NCI-H226 (cell line): ENCODE measurements at places on chromosomes 12 and 14.
A peak's percentile ranks its signal among the peaks of the same experiment; 100 is the strongest.

DNA sequence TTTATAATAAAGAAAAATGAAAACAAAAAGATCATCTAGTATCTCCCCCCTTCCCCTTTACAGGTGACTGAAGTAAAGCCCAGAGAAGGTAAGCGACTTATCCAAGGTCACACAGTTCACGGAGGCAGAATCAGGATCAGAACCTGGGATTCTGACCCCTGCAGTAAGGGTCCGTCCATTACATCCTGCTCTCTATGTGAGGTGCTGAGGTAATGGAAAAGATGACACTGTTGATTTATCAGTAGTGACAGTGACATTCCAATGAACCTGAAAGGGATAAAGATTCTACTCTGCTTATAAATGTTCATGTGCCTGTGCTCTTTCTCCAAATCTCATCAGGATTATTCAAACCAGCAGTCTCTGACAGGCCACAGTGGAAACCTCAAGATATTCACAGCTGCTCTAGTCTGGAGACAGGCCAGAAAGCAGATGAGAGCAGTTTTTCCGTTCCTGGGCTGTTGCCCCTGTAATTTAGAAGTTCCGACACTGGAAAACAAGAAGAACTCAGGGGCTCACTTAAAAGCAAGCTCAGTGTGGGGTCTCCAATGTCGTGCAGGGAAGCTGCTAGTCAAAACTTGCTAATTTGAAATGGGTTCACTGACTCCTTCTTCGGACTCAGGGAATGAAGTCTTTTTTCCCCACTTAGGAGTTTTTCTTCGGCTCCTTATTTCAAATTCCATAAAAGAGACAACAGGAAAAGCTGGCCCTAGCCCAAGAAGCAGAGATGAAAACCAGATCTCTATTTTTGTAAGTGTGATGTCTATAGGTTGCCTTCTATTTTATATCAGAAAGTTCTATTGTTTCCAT is 131.8 kb upstream of the EEA1 start:
- DNase-seq, result no peak

- peak; percentile 60 for DNase-seq
Observed at GRCh38 chr14:59254911-59255545, 66.6 kb downstream of the DAAM1 start.

DNA sequence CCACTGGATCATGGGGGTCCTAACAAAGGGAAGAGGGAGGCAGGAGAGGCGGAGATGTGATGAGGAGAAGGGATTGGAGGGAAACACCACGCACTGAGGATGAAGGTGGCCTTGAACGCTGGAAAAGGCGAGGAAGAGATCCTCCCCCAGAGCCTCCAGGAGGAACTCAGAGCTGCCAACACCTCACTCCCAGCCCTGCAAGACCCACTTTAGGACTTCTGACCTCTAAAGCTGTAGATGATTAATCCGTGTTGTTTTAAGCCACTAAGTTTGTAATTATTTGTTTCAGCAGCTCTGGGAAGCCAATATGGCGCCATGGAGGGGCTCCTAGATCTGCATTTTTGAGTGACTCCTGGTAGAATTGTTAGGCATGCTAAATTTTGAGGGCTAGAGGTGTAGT is 74.6 kb upstream of the CEP83 start:
- DNase-seq, result no peak

GRCh38 chr14:69154779-69155178 is 1.9 kb upstream of the DCAF5 start:
- no peak for DNase-seq

GRCh38 chr14:62179367-62180018 is 417.3 kb downstream of the SNAPC1 start:
- peak; percentile 60 for DNase-seq

DNA sequence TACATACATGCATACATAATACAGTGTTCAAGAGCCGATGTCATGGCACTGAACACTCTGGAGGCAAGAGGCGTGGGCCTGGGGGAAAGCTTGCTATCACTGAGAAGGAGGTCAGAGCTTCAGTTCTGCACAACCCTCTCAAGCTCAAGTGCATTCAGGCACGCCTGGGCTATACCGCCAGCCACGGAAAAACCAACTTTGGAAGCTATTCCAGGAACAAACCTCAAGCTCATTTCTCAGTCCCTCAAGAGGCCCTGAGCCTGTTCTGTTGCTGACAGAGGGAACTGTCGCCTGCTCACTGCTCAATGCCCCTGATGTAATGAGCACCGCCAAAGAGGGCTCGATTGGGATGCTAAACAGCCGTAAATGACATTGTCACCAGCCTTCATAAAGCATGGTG is 9.2 kb downstream of the NOS1 start:
- DNase-seq, result no peak

DNA sequence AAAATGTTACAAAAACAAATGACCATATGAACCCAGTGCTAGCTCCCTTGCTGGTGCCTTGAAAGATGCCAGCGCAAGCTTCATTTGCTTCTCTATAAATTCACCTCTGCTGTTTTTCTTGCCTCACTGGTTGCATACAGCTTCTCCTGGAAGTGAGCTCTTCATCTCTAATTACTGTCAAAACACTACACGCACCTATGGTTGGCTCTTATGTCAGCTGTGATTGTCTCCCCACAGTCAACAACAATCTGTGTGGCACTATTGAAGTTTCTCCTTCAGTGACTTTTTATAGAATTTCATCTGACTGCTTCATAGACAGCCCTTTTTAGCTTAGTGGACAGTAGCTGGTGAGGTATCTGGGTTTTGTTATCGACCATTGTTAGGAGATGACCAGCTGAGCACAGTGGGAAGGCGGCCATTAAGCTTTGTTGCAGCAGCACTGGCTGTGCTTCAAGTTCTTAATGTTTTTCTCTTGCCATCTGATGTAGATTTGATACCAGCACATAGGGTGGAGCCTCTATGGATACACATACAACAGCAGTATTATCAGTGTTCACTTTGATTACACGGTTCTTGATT is 131.8 kb downstream of the KITLG start:
- no peak for DNase-seq

DNA sequence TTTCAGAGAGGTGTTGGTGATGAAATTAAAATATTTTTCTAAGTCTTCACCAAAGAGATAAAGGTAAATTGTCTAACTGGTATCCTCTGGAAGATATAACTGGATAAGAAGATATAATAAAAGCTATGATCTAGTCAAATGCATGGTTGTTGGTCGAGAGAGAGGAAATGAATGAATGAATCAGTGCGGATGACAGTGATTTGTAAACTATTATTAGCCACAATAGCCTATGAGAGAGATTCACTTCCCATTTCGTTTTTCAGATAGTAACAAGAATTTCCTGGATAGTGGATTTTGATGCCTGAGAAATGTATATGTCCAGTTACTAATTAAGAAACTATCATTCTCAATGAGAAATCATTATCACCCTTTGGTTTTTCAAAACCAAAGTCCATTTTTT is 63.1 kb downstream of the HEATR5A start:
- no peak for DNase-seq

DNA sequence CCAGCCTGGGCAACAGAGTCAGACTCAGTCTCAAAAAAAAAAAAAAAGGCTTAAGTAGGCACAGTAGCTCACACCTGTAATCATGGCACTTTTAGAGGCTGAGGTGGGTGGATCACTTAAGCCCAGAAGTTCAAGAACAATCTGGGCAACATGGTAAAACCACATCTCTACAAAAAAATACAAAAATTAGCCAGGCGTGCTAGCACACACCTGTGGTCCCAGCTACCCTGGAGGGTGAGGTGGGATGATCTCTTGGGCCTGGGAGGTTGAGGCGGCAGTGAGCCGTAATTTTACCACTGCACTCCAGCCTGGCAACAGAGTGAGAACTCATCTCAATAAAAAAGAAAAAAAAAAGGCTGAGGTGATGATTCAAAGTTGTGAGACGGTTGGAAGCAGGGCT is 9.1 kb upstream of the RESF1 start:
- DNase-seq, result no peak

DNA sequence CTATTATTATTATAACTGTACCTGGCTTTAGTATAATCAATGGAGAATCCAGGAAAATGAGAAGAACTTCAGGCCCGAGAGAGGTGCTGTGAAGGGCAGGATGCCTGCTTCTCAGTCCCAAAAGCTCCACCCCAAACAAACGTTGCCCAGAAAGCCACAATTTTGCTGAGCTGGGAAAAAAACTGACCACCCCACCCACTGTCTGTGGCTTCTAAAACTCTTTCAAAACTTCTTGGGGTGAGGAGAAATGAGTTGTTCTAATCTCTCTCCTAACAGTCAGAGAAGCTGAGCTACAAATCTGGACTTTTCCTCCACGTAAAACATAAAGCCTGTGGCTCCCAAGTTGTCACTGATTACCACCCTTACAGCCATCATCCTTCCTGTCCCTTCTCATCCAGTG is 13.4 kb downstream of the VDR start:
- no peak for DNase-seq

DNA sequence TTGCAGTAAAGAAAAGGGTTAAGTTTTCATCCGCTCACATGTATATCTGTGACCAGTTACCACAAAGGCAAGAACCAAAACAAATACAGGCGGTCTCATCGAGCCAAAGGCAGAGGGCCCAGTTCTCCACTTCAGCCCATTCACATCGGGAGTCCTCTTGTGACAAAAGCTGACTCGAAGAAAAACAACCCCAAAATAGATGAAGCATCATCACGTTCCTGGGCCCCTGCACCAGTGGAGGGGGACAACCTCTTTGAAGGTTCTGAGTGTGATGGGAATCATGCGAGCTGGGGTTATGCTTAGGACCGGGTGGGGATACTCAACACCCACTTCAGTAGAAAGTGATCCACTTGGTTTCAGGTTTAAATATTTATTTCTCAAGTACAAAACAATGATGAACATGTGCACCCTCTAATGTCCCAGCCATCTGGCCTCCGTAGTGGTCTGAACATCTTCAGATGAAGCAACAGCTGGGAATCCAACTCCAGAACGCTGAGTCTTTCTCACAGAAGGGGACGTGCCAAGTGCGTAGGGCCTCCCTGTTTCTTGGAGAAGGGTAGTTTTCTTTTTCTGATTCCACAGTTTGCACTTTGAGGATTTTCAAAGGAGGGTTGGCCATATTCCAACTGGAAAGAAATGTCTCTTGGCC is 8.4 kb downstream of the GSC start:
- no peak for DNase-seq

DNA sequence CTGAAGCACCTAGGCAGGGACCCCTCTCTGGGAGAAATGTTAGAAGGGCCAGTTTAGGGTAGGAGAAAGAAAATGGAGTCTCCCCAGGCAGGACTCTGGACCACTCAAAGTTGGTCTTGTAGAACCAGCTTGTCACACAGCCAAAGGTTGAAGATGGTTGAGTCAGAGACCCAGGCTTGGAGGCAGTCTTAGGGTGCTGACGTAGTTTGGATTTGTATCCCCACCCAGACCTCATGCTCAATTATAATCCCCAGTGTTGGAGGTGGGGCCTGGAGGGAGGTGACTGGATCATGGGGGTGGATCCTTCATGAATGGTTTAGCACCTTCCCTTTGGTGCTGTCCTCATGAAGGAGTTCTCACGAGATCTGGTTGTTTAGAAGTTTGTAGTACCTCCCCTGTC is 121.2 kb downstream of the CRACR2A start:
- no peak for DNase-seq

DNA sequence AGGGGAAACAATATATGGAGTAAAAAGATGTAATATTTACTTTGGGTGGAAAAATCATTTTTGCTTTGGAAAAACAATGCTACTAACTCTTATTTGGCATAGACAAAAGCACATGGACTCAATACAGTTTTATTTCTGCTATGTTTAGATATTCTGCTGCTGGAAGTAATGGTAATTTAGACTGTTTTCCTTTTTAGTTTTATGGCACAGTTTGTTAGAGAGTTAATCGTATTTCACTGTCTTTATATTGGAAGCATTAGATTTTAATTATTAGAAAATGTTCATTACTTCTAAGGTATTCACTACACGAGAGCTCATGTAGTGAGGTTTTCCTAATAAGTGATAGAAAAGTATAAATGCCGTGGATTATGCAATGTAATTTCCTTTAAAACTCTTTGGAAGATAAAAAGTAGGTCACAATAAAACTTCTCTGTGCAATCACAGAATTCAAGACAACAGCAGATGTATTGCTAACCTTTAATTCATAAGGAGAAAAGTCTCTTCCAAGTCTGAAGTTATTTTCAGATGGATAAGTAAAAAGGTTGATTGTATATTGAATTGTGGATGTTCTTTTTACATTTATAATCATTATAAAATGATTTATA is 851.8 kb downstream of the TMTC2 start:
- DNase-seq, result no peak

- no peak for DNase-seq
Observed at GRCh38 chr14:85239791-85240190, 290.2 kb upstream of the FLRT2 start.

GRCh38 chr12:113368331-113368730 is 9.9 kb downstream of the PLBD2 start:
- DNase-seq, result no peak

- no peak for DNase-seq
Observed at GRCh38 chr14:69989622-69990021, 110.4 kb downstream of the SMOC1 start.

DNA sequence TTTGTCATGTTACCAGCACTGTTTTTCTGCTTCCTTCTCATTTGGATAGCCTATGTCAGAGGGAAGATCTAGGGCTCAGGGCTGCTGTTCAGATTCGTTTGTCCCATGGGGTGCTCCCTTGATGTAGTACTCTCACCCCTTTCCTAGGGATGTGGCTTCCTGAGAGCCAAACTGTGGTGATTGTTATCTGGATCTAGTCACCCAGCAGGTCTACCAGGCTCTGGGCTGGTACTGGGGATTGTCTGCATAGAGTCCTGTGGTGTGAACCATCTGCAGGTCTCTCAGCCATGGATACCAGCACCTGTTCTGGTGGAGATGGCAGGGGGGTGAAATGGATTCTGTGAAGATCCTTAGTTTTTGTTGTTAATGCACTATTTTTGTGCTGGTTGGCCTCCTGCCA is 5.5 kb upstream of the SERPINA11 start:
- DNase-seq, result no peak
